Left ventricle myocardium inferior (tissue), 1 donor: ENCODE measurements at places on chromosomes 1 and 21. TPM values are rescaled to one million over a fixed set of nuclear protein-coding genes. Genes with fewer than 3 reads are reported as not detected.

DNA sequence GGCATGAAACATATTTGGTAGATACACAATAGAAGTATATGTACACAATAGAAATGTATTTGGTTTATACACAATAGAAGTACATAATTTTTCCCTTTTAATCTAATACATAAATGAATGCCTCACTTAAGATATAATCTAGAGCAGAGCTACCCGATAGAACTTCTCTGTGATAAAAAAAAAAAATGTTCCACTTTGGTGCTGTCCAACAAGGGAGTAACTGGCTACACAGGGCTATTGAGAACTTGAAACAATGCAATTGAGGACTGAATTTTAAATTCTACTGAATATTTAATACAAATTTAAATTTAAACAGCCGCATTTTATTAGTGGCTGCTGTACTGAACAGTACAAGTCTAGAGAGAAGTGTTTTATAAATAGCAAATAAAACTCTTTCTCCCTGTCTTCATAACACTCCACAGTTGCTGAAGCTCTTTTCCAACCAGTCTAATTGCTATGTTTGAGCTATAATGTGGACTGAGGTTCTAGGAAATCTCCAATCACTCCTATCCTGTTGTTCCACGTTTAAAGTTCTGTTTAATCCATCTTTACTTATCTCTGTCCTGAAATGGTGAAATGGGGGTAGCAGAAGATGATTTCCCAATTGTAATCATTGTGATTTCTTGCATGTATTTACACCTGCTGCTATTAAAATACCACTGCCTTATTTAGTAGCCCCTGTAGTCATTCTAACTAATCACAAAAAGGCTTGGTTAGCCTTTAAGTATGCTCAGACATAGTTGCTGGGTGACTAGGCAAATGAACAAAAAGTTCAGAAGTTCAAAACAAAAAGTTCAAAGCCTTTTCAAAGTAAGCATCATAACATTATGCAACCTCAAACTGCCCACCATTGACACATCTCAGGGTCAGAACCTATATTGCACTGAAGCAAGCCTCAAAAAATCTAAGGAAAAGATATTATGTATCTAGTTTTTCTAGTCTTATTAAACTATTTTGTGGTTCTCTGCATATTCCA, 192.3 kb upstream of the C1orf87 start:
- H3K27ac ChIP-seq, result no peak overlapping the region
- no peaks in the 10 kb centered on the region for H3K36me3 ChIP-seq
- H3K27me3 ChIP-seq, result peaks cover 7% of the 10 kb centered on the region
- H3K4me1 ChIP-seq, result no peaks in the 10 kb centered on the region

DNA sequence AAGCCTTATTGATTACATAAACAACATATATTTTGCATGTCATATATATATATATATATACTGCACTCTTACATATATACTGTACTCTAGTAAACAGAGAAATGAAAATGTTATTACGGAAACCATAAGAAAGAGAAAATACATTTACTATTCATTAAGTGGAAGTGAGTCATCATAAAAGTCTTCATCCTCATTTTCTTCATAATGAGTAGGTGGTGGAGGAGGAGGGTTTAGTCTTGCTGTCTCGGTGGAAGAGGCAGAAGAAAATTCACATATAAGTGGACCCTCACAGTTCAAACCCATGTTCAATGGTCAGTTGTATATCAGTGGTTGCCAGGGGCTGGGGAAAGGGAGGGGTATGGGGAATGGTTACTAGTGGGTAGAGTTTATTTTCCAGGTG, 8.0 kb upstream of the IFNLR1 start:
- H3K27ac ChIP-seq, result no peak overlapping the region
- no peak for DNase-seq
- H3K4me3 ChIP-seq, result no peak overlapping the region
- peaks cover 5% of the 10 kb centered on the region for H3K4me1 ChIP-seq
- H3K36me3 ChIP-seq, result no peaks in the 10 kb centered on the region
- no peaks in the 10 kb centered on the region for H3K27me3 ChIP-seq

DNA sequence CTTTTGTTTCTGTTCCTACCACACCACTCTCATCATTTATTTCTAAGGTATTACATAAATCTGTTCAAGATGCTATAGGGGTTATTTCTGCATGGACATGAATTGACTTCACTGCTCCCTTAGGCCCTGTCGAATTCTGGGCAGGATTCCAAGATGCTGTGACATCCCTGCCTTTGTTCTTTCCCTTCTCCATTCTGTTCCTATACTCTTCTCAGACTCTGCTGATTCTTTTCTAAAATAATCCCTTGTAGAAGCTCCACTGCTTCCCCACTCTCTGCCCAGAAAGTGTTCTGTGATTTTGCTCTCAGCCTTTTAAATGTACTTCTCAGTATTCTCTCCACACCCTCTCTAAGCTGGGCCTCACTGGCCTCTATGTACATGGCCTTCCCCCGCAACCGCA, 99.2 kb downstream of the PHTF1 start:
- H3K4me1 ChIP-seq, result peaks cover 20% of the 10 kb centered on the region
- no peak overlapping the region for H3K27ac ChIP-seq
- DNase-seq, result no peak
- H3K4me3 ChIP-seq, result no peak overlapping the region
- H3K36me3 ChIP-seq, result no peaks in the 10 kb centered on the region
- H3K27me3 ChIP-seq, result no peaks in the 10 kb centered on the region

GRCh38 chr1:225811622-225812487, 1.9 kb downstream of the EPHX1 start:
- peaks cover 71% of the 10 kb centered on the region for H3K4me1 ChIP-seq
- H3K27me3 ChIP-seq, result no peaks in the 10 kb centered on the region
- no peaks in the 10 kb centered on the region for H3K36me3 ChIP-seq
- no peak for DNase-seq
- H3K27ac ChIP-seq, result peak overlapping the region; percentile 95

GRCh38 chr1:111967067-111967690, 22.3 kb downstream of the KCND3 start:
- H3K27me3 ChIP-seq, result no peaks in the 10 kb centered on the region
- DNase-seq, result no peak
- H3K4me1 ChIP-seq, result peaks cover 68% of the 10 kb centered on the region
- no peaks in the 10 kb centered on the region for H3K36me3 ChIP-seq
- H3K27ac ChIP-seq, result no peak overlapping the region

DNA sequence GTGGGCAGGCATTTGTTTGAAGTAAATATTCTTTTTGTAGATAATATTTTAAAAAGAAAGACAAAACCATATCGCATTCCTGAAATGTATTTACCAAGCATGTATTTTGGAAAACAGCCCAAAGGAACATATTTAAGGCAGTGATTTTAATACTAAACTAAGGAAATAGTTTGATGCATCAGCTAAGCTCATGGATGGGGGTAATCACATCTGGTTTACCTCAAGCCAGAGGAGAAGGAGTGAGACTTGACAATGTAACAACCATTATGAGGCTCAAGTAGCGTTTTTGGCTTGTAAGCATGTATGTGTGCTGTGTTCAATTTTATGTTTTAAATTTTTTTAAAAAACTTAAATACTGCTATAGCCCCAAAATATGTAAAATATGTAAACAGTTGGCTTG, 390.5 kb downstream of the DISC1 start:
- peaks cover 22% of the 10 kb centered on the region for H3K4me1 ChIP-seq
- H3K4me3 ChIP-seq, result no peak overlapping the region
- DNase-seq, result no peak
- no peaks in the 10 kb centered on the region for H3K27me3 ChIP-seq
- no peaks in the 10 kb centered on the region for H3K36me3 ChIP-seq

DNA sequence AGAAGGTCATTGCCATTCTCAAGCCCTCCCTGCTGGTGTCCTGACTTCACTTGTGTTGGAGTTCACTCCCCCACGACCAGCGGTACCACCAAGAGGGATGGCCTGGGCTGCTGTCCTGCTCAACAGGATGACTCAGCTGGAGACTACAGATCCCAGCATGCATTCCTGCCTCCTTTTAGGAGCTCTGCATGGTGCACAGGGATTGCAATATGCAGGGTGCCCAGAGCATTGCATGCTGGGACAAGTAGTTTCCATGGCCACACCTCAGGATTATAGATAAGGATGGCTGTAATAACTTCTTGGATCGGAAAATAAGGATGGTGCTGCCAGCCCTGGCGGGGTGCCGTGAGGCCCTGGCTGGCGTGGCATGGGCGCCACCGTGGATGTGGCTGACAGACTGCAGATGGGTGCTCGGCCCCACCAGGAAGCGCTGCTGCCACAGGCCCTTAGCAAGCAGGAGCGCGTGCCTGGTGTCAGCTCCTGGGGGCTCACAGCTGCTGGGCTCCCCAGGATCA, 150.0 kb downstream of the CASZ1 start:
- H3K4me3 ChIP-seq, result no peak overlapping the region
- H3K27ac ChIP-seq, result peak overlapping the region; percentile 55
- H3K27me3 ChIP-seq, result no peaks in the 10 kb centered on the region
- H3K4me1 ChIP-seq, result peaks cover 14% of the 10 kb centered on the region
- peaks cover 52% of the 10 kb centered on the region for H3K36me3 ChIP-seq

DNA sequence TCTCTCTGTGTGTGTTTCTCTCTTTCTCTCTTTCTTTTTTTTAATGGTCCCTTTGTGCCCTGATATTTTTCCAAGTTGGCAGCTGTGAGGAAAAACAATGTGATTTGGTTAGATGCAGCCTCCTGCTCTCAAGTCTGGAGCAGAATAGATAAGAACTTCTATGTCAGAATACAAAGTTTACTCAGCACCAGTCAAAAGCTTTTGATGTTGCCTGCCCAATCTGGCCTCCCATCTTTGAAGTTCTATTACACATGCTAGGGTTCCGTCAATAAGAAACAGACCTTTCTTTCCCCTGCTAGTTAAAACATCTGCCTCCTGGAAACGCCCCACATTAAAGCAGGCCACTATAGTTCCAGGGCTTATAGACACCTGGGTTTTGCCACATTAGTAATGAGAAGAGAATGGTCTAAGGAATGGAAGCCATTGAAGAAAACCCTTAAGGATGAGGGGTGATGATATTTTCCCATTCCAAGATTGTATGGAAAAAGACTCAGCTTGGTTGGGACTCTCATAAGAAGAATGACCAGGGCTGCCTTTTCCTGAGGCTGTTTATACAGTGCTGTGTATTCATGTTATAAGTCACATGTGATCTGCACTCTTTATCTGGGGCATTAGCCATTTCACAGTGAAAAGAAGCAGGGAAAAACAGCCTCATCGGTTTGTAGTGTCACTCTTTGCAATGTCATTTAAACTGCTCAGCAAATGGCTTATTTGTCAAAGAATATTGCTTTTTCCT, 414.7 kb upstream of the PROX1 start:
- no peaks in the 10 kb centered on the region for H3K4me1 ChIP-seq
- no peaks in the 10 kb centered on the region for H3K36me3 ChIP-seq
- no peak overlapping the region for H3K27ac ChIP-seq
- no peak overlapping the region for H3K4me3 ChIP-seq
- DNase-seq, result no peak

DNA sequence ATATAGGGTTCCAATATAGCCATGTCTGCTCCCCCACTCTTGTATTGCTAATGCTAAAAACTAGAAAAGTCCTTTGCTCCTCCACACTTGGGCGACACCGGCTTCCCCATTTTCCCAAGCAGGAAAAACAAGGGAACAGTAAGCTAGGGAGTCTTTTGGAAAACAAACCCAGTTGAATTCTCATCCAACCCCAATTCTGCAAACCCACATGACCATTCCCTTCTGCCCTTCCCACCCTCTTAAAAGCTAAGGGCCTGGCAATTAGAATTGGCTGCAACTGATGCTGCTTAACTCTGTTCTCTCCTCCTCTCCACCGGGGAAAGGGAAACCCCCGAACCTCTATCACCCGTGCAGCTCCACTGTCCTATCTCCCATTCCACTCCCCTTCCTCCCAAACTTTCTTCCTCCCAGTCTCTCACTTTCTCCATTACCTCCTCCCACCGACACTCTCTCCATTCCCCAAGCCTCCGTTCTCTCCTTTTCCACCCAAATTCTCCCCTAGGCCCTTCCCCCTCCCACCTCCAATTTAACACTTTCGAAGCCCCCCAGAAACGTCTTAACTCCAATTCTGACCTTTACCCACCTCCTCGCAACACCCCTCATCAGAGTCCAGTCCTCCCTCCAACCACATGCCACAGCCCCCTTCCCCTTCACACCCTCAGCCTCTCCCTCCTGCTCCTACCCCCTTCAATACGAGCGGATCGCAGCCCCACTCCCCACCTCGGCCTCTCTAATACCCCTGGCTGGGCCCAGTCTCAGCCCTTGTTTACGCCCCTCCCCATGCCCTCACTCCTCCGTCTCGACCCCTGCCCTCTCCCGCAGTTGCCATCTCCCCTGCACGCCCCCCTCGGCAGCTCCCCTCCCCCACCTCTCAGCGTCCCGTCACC, 701 bp downstream of the DEDD start:
- H3K36me3 ChIP-seq, result peaks cover 24% of the 10 kb centered on the region
- H3K27me3 ChIP-seq, result no peaks in the 10 kb centered on the region
- peaks cover 70% of the 10 kb centered on the region for H3K4me1 ChIP-seq
- H3K27ac ChIP-seq, result peak overlapping the region; percentile 97

GRCh38 chr1:67479146-67479891, 49.1 kb upstream of the SERBP1 start:
- no peak for DNase-seq
- H3K4me3 ChIP-seq, result no peak overlapping the region
- no peaks in the 10 kb centered on the region for H3K36me3 ChIP-seq
- peaks cover 11% of the 10 kb centered on the region for H3K4me1 ChIP-seq
- no peak overlapping the region for H3K27ac ChIP-seq

DNA sequence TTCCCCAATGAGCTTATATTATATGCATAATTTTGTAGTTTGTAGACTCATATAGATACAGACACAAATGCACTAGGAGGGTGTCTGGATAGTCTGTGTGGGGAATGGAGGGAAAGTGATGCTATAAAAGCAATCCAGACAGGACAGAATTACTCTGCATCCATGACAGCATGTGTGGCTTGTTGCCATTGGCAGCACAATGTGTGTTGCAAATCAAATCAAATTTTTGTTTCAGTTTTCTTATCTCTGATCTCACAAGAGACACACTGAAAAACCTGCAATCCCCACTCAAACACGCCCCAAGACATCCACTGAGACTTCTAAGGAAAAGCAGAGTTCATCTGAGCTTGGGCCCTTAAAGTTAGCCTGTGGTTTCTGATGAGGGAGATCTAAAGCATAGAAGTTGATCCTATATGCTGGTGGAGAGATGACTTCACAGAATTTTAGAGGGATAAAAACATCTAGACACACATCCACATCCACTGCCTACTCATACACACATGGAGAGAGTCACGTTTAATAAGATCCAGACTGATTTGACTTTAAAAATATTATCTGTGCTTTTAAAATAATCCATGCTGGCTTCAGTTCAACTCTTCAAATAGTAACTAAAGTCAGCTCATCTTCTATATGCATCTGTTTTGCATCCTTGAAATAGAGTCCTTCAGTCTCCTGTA, 313.0 kb upstream of the PLXNA2 start:
- H3K27ac ChIP-seq, result no peak overlapping the region
- H3K4me1 ChIP-seq, result no peaks in the 10 kb centered on the region
- H3K27me3 ChIP-seq, result no peaks in the 10 kb centered on the region
- DNase-seq, result no peak
- no peak overlapping the region for H3K4me3 ChIP-seq
- no peaks in the 10 kb centered on the region for H3K36me3 ChIP-seq

GRCh38 chr1:103546496-103546895, 21.0 kb downstream of the RNPC3 start:
- H3K36me3 ChIP-seq, result peaks cover 100% of the 10 kb centered on the region
- H3K27ac ChIP-seq, result no peak overlapping the region
- no peaks in the 10 kb centered on the region for H3K4me1 ChIP-seq
- no peaks in the 10 kb centered on the region for H3K27me3 ChIP-seq
- H3K4me3 ChIP-seq, result no peak overlapping the region

The OMA1 gene
- 36.6 TPM for total RNA-seq

The PLA2G5 gene
- 51.4 TPM for total RNA-seq

The C8A gene
- not detected for total RNA-seq

The FCRL6 gene
- total RNA-seq, result 0.33 TPM
